ENCODE measurements at places on chromosomes 12 and 14.

GRCh38 chr12:107955966-107956643 lies 173.0 kb upstream of the WSCD2 start:
- no peak for DNase-seq

- DNase-seq = no peak
These were observed 96.3 kb upstream of the BBS10 start for GRCh38 chr12:76444408-76444984.

- DNase-seq = no peak
These were observed 126.8 kb upstream of the CPSF6 start for GRCh38 chr12:69112616-69113015.

GRCh38 chr12:123763093-123763492 lies 992 bp downstream of the DNAH10 start:
- no peak for DNase-seq

DNA sequence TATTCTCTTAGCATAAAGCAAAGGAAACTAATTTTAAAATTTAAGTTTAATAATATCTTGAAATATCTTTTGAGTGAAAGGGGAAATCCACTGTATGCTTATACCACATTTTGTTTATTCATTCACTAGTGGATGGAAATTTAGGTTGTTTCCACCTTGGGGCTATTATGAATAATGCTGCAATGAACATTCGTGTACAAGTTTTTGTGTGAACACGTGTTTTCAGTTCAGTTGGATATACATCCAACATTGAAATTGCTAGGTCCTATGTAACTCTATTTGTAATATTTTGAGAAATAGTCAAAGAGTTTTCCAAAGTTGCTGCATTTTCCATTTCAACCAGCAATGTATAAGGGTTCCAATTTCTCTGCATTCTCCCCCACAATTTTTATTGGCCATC lies 83.7 kb upstream of the ETV6 start:
- DNase-seq = no peak

GRCh38 chr12:6567112-6567670 lies 900 bp downstream of the NOP2 start:
- DNase-seq = no peak

GRCh38 chr12:8080120-8080519 lies 2.0 kb upstream of the NECAP1 start:
- DNase-seq = no peak

DNA sequence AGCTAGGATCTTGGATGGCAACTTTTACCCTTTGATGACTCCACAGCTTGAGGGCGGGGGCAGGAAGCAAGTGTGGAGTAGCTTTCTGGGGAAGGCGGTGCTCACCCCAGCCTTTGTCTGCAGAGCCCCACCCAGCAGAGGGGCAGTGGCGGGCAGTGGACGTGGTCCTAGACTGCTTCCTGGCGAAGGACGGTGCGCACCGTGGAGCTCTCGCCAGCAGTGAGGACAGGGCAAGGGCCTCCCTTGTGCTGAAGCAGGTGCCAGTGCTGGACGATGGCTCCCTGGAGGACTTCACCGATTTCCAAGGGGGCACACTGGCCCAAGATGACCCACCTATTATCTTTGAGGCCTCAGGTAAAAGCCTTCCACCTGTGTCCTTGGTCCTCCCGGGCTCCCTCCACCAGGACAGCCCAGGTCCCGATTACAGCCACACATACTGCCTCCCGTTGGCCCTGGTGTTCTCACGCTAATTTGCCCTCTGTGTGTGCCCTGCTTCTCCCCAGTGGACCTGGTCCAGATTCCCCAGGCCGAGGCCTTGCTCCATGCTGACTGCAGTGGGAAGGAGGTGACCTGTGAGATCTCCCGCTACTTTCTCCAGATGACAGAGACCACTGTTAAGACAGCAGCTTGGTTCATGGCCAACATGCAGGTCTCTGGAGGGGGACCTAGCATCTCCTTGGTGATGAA lies 1.2 kb downstream of the TAPBPL start:
- no peak for DNase-seq

GRCh38 chr12:46773586-46774321 lies 52.0 kb downstream of the SLC38A4 start:
- no peak for DNase-seq

DNA sequence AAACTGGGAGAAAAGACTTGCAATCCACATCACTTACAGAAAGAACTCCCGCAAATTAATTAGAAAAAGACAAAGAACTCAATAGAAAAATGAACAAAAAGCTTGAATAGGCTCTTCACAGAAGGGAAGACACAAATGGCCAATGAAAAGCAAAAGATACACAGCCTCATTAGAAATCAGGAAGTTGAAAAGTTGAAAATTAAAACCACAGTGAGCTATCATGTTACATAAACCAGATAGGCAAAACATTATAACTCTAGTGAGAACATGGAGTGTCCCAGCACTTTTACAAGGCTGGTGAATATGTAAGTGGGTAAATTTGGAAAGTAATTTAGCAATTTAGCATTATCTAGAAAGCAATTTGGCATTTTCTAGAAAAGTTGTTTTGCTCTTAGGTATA lies 158.4 kb upstream of the RASSF8 start:
- DNase-seq = no peak
